Stimulated activated CD8-positive, alpha-beta memory T cell treated with anti-CD3 and anti-CD28 coated beads, Interleukin-7, amount 100 ng/mL, for 4 hours (primary cell): ENCODE measurements at places on chromosomes 6 and 20.

DNA sequence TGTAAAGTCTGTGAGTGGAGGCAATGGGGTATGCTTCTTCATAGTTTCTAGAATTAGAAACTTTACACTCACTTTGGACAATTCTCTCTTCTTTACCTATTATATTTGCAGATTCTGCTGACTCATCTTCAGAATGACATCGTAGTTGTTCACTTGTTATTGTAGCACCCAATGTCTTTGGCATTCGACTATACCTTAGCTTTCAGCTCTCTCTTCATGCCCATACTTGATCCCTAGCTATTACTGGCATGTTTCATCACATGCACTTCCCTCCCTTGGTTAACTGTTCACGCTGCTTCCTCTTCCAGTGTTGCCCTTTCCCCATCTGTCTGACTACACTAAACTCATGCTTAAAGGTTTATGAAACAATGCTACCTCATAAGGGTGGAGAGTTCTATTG is 298.1 kb upstream of the TCF21 start:
- DNase-seq, result no peak

GRCh38 chr6:111949546-111949945 is 76.3 kb upstream of the FYN start:
- DNase-seq, result no peak

- no peak for DNase-seq
These were observed 1152.0 kb downstream of the HACE1 start for GRCh38 chr6:103707596-103708325.

DNA sequence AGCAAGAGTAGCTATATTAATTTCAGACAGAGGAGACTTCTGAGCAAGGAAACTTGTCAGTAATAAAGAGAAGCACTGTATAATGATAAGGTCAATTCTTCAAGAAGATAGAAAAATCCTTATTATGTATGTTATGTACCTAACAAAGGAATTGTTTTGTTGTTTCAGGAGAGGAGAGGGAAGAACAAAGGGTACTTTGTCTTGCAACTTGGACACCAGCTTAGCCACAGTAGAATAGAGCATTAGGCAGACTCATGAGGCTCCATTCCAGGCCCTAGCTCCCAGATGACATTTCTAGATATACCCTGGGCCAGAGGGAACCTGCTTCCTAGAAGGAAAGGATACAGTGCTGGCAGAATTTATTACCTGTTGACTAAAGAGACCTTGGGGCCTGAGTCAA is 6.5 kb upstream of the NUS1 start:
- DNase-seq, result no peak

DNA sequence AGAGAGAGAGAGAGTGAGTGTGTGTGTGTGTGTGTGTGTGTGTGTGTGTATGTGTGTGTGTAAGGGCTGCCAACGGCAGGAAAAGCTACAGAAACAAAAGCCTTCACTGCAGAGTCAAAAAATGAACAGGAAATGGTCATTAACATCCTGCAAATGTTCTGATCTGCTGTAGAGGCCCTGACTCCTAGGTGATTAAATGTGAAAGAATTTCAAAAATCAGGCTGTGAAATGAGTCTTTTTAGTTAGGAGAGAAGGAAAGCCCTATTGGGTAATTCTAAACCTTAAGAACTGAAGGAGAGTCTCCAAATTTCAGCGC is 166.5 kb upstream of the MYLIP start:
- DNase-seq, result no peak

GRCh38 chr6:101276066-101276465 is 117.4 kb upstream of the GRIK2 start:
- DNase-seq, result no peak

DNA sequence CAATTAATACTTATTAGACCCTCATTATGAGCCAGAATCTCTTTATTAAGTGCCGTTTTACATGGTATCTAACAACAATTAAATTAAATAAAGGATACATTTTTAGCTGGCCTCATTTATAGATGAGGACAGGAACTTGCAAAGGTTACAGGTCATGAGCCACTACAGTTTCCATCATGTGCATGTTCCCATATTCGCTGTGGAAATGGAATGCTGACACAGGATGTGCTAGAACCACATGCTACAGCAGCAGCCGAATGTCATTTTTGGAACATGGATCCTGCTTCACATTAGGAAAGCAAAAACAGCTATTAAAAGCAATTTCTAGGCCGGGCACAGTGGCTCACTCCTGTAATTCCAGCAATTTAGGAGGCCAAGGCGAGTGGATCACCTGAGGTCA is 5.9 kb downstream of the SLC18B1 start:
- no peak for DNase-seq

- DNase-seq, result no peak
These were observed 21.8 kb downstream of the HDDC2 start for GRCh38 chr6:125279961-125280360.

GRCh38 chr20:38623061-38623460 is 21.5 kb downstream of the ARHGAP40 start:
- DNase-seq, result no peak

DNA sequence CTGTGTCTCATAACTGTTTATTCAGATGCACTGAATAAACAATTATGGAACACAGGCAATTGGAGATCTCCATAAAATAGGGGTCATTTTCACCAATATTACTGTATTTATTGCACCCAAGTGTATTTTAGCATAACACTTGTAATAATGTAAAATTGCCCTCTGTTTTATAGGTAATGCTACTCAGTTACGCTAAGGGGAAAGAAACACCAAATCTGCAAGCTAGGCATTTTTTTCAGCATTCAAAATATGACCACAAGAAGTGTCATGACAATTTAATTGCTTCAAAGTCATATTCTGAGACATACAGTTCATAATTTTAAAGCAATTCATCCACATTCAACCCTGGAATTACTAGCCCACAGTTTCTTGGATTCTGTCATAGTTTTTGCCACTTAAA is 643.2 kb upstream of the NOX3 start:
- no peak for DNase-seq

DNA sequence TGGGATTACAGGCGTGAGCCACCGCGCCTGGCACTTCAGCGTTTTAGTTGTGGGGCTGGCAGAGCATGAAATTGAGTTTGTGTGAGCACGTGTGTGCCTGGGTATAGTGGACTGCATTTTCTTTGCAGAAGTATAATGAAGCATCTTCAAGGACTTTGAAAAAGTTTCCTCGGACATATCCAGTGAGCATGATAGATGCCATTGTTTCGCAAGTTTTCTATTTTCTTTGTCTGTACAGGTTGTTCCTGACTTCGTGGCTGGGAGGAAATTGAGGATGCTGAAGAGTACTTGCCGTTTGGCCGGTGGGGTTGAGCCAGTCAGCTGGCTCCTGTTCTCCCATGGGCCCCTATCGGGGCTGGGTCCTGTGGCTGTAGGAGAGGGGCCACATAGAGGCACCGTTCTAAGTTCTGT is 55.9 kb downstream of the RREB1 start:
- no peak for DNase-seq

GRCh38 chr6:98136333-98136732 is 698.0 kb upstream of the POU3F2 start:
- no peak for DNase-seq

- no peak for DNase-seq
These were observed 171.1 kb downstream of the DHX35 start for GRCh38 chr20:39133201-39133600.

DNA sequence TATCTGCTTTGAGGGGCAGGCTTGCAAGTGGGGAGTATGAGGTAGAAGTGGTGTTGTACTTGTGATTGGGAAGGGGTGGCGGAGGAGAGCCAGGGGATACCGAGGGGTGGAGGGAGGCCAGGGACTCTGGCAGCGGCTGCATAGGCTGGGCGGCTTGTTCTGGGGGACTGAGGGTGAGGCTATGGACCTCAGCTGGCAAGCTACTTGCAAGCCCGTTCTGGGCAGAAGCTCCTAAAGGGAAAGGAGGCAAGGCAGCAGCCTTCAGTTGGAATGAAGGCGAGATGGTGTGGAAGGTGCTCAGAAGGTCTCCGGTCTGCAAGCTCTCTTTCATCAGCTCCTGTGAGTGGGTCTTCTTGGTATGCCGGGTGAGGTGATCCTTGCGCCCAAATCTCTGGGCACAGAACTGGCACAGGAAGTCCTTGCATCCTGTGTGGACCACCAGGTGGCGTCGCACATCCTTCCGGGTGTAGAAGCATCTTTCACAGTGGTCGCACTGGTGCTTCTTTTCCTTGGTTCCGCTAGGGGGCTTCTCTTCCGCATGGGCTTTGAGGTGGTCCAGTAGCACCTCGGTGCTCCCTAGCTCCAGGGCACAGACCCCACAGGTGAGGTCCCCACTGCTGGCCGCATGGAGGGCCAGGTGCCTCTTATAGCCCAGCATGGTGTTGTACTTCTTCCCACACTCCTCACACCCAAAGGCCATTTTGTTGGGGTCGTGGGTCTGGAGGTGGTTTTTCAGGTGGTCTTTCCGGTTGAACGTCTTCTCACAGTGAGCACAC is 66.0 kb downstream of the PLAGL1 start:
- DNase-seq, result peak; percentile 39

GRCh38 chr6:31144296-31144969 is 5.6 kb upstream of the PSORS1C2 start:
- no peak for DNase-seq

GRCh38 chr6:23446469-23446967 is 679.5 kb upstream of the NRSN1 start:
- DNase-seq, result no peak

- DNase-seq, result no peak
These were observed 820.1 kb downstream of the TENT5A start for GRCh38 chr6:80932359-80932758.

GRCh38 chr6:168192901-168193815 is 114.1 kb upstream of the FRMD1 start:
- DNase-seq, result no peak

DNA sequence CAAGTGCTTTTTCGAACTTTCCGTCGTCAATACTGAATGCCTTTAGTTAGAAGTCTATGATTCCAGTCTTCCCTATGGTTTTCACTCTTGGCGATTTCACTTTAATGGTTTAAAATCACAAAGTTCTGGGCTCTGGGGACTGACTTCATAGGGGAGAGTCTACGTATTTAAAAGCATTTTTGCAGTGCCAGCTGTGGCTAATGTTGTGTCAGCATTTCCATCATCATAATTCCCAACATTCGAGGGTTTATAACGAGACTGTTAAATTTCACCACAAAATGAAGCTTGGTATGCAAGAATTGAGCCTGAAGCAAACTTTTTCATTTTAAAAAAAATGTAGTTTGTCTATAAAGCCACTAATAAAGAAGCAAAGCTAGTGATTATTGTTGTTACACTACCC is 242.7 kb downstream of the SOX4 start:
- no peak for DNase-seq

DNA sequence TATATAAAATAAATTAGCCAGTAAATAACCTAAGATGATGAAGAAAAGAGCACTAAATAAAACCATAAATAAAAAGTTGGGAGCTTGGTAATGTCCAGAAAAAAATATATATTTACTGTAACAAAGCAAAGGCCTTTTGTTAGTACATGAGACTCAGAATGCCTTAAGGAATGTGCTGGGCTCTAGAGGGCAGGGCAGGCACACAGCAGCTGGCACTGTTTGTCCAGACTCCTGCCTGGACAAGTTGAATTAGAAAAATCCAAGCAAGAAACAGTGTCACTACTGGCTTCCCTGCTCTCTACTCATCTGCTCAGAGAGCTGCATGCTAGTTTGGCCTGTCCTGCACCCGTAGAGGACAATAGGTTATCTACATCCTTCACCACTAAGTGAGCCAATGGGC is 8.8 kb downstream of the DEFB129 start:
- no peak for DNase-seq

GRCh38 chr6:112199001-112199403 is 55.4 kb downstream of the LAMA4 start:
- DNase-seq, result no peak

DNA sequence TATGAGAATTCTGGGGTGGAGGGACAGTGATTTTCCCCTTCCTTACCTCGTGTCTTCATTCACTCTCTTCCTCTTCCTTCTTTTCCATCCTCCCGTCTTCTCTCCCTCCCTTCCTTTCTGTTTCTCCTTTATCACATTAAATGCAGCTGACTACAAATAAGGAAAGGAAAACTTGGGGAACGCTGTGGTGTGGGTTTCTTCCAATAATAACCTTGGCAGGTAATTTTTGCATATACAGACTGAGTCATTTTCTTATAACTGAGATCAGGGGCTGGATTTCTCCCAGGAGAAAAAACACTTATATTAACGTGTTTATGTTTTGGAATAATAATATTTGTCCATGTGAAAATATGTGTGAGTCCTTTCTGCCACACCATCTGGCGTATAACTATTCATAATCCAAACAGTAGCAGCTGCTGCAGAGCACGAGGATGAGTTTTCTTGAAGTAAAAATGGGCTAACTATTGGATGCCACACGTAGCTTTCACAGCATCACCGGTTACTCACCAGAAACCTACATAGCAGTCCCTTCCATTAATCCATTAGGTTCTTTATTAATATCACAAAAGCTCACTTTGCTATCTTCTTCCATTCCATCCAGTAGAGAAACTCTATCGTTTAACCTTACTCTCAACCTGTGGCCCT is 139.2 kb upstream of the SASH1 start:
- no peak for DNase-seq

GRCh38 chr6:107360476-107360875 is 98.9 kb downstream of the PDSS2 start:
- DNase-seq, result no peak

GRCh38 chr6:36227379-36228228 is 31.1 kb downstream of the BRPF3 start:
- no peak for DNase-seq

DNA sequence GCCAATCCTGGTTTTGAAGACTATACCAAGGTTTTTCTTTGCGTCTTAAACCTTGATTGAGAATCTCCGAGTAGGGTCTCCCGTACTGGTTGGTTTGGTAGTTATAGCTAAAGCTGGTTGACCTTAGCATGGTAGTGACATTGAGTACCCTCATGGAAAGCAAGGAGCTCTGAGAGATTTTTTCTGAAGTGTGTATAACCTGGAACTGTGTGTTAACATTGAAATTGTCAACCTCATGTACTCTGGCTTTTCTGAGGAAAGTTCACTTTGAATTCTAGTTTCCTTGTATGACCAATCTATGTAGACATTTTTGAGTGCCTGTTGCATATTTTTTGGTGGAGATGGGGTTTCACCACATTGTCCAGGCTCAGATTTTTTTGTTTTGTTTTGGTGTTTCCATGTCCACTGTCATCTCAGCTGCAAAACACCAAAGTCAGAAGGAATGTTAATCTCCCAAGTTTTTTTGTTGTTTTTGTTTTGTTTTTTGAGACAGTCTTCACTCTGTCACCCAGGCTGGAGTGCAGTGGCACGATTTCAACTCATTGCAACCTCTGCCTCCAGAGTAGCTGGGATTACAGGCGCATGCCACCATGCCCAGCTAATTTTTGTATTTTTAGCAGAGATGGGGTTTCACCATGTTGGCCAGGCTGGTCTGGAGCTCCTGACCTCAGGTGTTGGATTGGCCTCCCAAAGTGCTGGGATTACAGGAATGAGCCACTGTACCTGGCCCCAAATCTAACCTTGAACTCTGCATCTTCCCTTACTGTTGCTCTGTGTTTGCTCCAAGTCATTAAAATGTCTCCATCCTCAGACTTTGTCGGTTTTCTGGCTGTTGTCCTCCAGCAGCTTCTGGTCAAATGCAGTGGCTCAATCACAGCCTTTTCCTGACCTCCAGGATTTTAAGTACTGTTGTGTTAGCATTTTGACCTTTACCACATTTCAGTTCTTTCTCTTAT is 4.3 kb downstream of the RPS12 start:
- DNase-seq, result no peak
